ENCODE measurements at places on chromosomes 2 and 18.

- DNase-seq: no peak
Measured at GRCh38 chr2:186968277-186968676, 119.3 kb upstream of the ZSWIM2 start.

- DNase-seq: no peak
Measured at GRCh38 chr2:86305195-86305914, 32.1 kb downstream of the REEP1 start.

GRCh38 chr2:60540074-60540473, 13.4 kb downstream of the BCL11A start:
- no peak for DNase-seq

- DNase-seq: no peak
Measured at GRCh38 chr2:85778646-85779379, 25.0 kb downstream of the ATOH8 start.

All from HEK293T (cell line).